ENCODE measurements at places on chromosomes 1 and 21. TPM values are rescaled to one million over a fixed set of nuclear protein-coding genes. Genes with fewer than 3 reads are reported as not detected.

GRCh38 chr1:84573967-84574842 lies at the start of gene CTBS:
CTBS (minus strand) TSS chr1:84574440; CDS start chr1:84574415, 25 bp downstream.
- DNase-seq, result peak; percentile 80

DNA sequence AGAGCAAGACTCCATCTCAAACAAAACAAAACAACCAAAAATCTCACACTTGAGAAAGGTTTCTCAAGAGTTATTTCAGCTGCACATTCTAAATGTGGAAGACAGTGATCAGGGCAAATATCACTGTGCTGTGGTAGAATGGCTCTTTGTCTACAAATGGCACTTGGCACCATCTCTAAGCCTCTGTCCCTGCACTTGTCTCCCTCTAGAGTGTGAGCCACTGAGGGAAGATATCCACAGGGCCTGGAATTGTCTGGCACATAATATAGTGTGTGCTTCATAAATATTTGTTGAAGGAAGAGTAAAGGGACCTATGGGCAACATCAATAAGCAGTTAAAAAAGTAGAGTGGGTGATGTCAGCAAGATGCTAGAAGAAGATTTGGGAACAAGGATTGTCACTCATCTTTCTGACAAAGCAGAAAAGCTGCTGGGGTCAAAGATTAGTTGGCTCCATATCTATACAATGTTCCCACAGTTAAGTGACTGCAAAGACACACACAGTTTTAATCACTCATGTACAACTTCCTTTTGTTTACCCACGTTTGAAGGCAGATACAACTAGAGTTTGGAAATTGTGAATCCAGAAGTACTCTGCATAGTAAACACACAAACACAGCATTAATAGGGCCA lies 19.1 kb downstream of the CD101 start:
- DNase-seq, result no peak

GRCh38 chr21:18522181-18522972 lies 118.8 kb upstream of the TMPRSS15 start:
- DNase-seq, result no peak

- no peak for DNase-seq
These were observed 12.8 kb upstream of the COG2 start for GRCh38 chr1:230629511-230629910.

- no peak for DNase-seq
These were observed 29.6 kb downstream of the SLC19A1 start for GRCh38 chr21:45512626-45513002.

GRCh38 chr1:50098591-50099021 lies 10.1 kb upstream of the ELAVL4 start:
- no peak for DNase-seq

DNA sequence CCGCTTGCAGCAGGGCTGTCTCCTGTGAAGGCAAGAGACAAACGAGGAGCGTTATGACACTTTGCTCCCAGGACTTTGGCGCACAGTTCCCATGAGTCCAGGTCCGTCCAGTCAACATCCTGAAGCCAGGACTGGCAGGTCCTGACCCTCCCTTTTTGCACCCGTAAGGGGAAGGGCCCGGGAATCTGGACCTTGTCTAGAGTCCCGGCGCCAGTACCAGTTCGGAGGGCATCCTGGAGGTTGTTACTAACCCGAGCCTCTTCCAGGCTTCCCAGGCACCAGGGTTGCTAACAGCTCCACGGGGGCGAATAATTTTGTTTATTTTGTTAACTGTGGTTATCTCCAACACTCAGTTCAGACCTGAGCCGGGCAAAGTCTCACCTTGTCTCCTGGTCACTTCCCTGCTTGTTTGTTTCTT lies 682 bp upstream of the RWDD3 start:
- DNase-seq, result peak; percentile 30

GRCh38 chr1:86541859-86542258 lies 5.0 kb upstream of the CLCA4 start:
- no peak for DNase-seq

GRCh38 chr1:181038399-181038873 lies 4.7 kb downstream of the MR1 start:
- DNase-seq, result peak; percentile 77

GRCh38 chr21:46253610-46254124 lies 25.1 kb upstream of the LSS start:
- DNase-seq, result no peak

DNA sequence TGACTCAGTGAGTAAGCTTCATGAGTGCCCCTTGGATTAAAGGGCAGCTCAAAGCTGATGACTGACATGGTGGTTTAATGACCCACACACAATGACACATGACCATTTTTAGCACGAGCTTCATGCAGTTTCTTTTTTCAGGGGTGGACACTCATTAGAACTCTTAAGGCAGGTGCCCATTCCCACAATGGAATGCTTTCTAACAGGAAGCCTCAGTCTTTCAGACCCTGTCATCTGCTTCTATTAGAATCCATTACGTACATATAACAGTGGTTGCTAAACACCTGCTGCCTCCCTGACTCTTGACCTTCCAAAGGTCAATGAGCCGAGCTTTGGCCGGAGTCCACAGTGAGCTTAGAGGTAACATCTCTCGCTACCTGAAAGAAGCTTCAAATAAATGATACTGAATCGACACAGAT lies 27.4 kb downstream of the AKNAD1 start:
- no peak for DNase-seq

GRCh38 chr1:203239526-203240305 lies 10.2 kb upstream of the CHIT1 start:
- no peak for DNase-seq

- DNase-seq, result no peak
These were observed 145.8 kb upstream of the SAMSN1 start for GRCh38 chr21:14691914-14692313.

DNA sequence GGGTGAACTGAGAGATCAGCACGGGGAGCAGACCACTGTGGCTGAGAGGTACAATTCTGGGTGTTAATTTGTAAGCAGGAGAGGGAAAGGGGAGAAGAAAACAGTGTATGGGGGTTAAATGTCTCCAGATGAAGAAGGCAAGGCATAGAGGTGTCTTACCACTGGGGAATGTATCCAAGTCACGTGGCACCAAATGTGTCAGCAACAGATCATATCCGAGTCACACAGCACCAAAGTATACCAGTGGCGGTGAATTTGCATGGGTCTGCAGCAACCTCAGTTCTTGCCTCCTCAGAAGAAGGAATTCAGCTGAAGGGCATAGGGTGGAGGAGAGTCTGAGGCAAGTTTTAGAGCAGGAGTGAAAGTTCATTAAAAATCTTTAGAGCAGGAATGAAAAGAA lies 21.2 kb upstream of the SYCP1 start:
- no peak for DNase-seq

GRCh38 chr1:25054526-25055323 lies 124.6 kb upstream of the RUNX3 start:
- no peak for DNase-seq

DNA sequence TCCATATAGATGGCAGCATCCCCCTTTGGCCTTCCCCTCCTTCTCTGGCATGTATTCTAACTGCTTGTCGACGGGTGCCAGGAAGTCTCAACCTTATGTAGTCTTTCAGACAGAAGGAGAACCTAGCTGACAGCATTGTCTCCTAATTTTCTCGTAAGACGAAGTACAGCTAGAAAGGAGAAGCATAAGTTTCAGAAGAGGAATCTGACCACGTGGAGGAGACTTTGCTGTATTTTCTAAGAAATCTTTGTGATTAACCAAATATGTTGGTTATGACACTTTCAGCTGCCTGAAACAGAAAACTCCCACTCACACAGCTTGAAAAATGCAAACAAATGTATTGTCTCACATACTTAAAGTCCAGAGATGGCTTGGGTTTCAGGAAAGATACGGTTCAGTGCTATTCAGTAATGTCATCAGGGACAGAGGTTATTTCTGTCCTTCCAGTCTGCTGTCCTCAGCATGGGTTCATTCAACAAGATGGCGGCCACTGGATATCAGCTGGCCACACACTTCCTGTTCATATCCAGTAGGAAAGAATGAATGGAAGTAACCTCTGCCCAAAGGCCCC lies 109.5 kb upstream of the ZNF648 start:
- DNase-seq, result no peak

GRCh38 chr21:45135868-45136267 lies 61.5 kb downstream of the ADARB1 start:
- no peak for DNase-seq

GRCh38 chr1:62025892-62026291 lies 168.8 kb upstream of the L1TD1 start:
- no peak for DNase-seq

DNA sequence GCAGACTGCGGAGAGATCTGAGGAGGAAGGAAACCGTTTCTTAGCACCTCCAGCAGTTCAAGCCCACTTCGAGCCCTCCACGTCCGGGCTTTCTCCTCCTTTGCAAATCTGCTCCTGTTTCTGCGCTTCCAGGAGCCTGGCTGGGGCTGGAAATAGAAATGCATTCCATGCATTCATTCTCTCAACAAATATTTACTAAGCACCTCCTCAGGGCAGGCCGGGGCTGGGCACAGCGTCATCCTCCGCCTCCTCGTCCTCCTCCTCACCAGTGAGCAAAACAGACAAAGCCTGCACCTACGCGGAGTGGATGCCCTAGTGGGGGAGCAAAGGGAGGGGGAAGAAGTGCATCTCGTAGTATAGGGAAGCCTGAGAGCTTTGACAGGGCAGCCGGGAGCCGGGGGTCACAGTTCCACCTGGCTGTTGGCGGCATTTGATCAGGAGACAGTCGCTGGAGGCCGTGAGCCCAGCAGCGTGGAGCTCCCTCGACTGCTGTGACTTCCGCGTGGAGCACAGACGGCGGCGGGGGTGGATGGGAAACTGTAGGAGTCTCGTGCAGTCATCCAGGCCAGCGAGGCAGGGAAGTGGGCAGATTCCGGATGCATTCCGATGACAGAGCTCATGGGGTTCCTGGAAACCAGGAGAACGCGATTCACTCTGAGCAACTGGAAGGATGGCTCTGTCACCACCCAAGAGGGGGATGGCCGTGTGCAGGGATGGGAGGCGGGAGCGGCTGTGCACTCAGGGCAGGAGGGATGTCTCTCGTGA lies 93.5 kb downstream of the SIK1 start:
- peak; percentile 61 for DNase-seq

GRCh38 chr1:231037585-231038517 lies 2.2 kb downstream of the FAM89A start:
- DNase-seq, result no peak

DNA sequence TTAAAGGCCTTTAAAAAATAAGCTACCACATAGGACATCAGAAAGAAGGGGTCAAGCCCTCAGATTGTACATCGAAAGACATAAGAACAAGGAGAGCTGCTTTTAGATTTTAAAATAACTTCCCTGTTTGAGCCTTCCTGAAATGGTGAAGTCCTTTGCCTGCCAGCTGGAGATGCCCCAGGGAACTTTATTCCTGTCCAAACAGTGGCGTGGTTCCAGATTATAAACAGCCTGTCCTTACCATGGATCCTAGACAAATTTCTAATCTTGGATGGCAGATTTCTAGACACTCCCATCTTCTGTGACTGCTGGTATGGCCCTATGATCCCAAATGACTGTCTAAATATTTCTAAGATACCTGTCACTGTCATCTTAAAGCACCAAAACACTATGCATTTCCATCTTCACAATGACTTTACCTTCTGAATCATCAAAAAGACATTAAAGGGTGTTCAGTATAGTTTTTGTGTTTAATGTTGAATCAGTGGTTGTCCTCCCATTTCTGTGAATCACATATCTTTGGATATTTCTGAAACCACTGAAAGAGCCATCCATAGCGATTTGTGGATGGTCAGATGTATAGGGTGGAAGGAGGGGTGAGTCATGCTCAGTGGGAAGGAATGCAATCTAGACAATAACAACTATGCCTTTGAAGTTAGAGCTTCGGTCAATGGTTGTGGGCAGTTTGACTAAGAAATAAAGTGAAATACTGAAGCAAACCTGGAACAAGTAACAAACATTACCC lies 23.2 kb downstream of the ILDR2 start:
- DNase-seq, result no peak

The LCE1A gene
- not detected for total RNA-seq

The FAM3B gene
- total RNA-seq, result 0.71 TPM

The ZBTB37 gene
- 10.9 TPM for total RNA-seq

The MYOG gene
- not detected for total RNA-seq

The PROK1 gene
- not detected for total RNA-seq

The ABCA4 gene
- total RNA-seq, result 0.31 TPM

The HMGN2 gene
- 290 TPM for total RNA-seq

The OR6K3 gene
- not detected for total RNA-seq

The HEYL gene
- total RNA-seq, result 0.27 TPM

The FGGY gene
- 8.5 TPM for total RNA-seq

The CELSR2 gene
- 5.3 TPM for total RNA-seq

The DISP1 gene
- total RNA-seq, result 2.9 TPM
